SJSA1 (cell line): ENCODE measurements at places on chromosomes 11 and 22.

- DNase-seq, result no peak
Observed at GRCh38 chr11:75195167-75195962, 44.5 kb downstream of the SLCO2B1 start.

DNA sequence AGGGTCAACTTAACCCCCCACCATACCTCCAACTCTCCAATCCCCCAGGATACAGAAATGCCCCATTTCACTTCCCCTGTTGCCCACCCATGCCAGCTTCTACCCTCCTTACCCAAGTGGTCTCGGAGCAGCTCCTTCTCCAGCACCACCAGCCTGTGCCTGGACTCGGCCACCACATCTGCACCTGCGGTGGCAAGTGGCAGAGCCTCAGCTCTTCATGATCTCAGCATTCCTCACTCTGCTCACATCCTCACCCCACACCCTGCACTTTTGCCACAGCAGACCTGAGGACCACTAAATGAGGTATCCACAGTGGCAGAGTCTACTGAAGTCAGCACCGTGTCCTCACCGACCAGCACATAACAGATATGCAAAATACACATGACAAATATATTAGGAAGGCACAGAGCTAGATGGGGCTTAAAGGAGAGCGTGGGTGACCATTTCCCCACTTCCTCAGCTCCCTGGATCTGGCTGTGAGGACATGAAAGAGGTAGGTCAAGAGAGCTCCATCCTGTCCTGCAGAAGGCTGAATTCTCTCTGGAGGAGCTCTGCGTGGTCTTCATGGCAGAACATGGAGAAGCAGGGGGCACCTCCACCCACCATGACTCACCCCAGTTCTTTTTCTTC, 9.7 kb downstream of the NHERF4 start:
- DNase-seq, result no peak

- DNase-seq, result no peak
Observed at GRCh38 chr11:126317432-126317755, 13.5 kb downstream of the DCPS start.

GRCh38 chr11:31786996-31787685, 24.0 kb downstream of the PAX6 start:
- DNase-seq, result no peak

DNA sequence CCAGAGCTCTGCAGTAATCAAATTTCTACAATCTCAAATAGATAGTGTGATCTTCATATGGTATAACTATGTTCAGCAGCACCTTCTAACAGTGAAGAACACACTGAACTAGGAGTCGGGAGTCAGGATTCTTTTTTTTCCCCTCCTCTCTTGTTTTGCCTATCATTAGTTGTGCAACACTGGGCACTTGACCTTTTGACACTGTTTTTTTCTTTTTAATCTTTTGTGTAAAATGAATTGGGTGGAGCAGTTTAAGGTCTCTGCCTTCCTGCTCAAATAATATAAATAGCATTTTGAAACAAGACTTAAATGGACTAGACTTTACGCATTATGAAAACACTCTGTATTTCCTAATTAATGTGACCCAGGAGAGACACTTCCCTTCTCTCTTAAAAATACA, 39.7 kb downstream of the CTSC start:
- DNase-seq, result no peak

DNA sequence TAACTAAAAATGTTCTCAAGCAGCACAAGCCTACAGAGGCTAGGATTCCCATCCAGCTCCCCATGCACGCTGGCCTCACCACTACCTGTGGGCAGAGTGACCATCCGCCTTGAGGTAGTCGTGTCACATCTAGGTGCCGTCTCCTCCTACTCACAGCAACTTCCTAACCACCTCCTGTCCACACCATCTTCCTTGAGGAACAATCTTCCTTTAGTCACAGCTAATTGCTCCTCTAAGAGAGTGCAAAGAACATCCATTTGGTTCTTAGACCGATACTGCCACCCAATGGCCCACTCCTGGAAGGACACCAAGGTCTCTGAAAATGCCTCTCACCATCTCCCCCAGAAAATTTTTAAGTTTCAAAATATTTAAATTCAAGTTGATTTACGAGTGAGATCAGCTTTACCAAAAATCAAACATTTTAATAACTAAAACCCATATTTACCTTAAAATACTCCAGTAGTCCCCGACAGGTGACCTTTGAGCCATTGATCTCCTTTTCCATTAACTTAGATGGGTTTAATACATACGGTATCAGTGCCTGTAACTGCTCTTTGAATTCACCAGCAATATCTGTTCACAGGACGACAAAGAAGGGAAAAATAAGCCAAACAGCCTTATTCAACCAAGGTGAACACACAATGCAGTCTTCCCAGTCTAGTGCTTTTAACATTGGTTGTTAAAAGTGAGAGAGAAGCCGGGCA, 21.7 kb upstream of the PLAAT3 start:
- peak; percentile 73 for DNase-seq

GRCh38 chr11:35363854-35364780, 55.2 kb downstream of the SLC1A2 start:
- peak; percentile 79 for DNase-seq

DNA sequence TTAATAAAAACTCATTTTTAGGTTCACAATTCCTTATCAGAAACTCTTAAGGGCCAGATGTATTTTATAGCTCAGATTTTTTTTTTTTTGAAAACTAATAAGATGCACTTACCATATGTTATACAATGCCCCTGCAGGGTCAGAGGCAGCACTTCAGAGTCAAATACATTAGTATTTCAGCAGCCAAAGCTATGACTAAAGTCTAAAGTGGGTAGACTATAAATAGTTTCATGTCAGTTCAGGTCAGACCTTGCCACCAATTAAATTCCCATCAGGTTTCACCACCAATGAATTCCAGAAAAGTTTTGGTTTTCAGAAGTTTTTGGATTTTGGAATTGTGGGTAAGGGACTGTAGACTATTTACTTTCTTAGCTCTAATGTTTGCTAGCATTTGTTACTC, 75.9 kb downstream of the FAM83F start:
- DNase-seq, result no peak

DNA sequence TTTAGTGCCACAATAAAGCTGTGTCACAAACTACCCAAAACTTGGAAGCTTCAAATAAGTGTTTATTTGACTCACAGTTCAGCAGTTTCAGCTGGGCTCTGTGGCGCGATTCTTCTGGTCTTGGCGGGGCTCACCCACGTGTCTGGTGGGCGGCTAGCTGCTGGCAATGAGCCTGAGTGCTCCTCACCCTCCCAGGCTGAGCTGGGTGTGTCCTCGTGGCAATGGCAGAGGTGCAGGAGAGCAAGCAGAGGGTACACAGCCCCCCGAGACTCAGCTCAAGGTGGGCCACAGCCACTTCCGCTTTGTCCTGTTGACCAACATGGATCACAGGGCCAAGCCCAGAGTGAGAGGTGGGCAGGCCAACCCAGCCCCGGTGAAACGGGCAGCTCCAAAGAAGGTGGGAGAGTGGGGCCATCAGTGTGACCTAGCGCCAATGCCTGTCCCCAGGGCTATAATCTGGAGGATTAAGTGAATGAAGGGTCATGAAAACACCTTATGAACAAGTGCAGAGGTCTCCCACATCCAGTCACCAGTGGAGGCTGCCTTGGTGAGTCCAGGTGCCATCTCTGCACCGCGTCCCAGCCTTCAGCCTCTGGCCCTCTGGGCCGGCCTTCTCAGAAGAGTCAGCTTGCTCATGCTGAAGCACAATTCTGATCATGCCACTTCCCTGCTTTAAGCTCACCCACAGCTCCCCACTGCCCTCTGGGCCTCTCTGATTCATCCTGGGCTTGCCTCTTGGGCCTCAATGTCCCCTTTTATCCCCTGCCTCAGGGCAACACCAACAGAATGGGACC, 74.6 kb upstream of the RTL6 start:
- no peak for DNase-seq

DNA sequence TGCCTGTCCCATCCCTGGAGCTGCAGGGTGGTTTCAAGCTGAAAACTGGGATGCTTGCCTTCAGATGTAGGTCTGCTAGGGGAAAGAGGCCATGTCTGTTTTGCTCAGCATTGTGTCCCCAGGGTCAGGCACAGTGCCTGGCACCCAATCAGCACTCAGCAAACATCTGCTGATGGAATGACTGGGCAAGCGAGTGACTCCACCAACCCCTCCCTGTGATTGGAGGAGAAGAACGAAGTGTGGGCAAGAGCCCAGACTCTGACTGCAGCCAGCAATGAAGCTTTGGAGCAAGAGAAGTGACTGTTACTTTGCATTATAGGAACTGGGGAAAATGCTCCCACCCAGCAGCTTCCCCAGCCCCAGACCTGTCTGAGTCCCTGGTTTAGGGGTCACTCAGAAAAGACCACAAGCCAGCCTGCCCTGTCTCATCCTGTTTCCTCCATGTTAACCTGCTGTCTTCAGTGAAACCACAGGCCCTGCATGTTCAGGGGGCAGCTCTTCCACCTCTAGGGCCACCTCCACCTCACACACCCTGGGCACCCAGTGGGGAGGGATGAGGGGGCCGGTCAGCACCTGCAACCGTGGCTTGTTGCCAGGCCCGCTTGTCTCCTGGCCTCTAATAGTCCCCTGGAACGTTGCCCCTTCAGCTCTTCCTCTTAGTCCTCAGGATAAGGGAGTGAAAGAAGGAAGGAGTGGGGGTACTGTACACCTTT, 147.4 kb downstream of the TRIM29 start:
- DNase-seq, result no peak

DNA sequence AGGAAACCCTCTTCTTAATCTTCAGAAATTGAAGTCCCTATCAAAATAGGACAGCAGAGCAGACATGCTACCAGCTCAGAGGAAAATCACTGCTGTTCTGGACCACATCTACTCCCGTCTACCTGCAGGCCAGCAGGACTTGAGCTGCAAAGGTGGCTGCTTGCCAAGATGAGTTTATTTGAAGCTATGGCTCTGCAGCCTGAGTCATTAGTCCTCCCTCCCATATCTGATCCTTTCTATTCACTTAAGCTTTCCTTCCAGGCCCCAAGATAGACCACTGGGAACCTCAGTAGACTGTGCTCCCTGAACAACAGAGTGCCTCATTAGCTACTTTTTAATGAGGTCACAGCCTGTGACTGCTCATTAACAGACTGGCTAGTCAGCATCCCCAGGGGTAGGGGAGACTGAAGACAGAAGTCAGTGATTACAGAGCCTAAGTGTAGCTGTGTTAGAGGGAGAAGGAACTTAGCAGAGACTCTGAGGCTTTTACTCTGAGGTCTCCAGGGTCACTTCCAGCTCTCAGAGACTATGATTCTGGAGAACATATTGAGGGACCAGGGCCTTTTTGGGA, 6.8 kb upstream of the OR10A2 start:
- no peak for DNase-seq

DNA sequence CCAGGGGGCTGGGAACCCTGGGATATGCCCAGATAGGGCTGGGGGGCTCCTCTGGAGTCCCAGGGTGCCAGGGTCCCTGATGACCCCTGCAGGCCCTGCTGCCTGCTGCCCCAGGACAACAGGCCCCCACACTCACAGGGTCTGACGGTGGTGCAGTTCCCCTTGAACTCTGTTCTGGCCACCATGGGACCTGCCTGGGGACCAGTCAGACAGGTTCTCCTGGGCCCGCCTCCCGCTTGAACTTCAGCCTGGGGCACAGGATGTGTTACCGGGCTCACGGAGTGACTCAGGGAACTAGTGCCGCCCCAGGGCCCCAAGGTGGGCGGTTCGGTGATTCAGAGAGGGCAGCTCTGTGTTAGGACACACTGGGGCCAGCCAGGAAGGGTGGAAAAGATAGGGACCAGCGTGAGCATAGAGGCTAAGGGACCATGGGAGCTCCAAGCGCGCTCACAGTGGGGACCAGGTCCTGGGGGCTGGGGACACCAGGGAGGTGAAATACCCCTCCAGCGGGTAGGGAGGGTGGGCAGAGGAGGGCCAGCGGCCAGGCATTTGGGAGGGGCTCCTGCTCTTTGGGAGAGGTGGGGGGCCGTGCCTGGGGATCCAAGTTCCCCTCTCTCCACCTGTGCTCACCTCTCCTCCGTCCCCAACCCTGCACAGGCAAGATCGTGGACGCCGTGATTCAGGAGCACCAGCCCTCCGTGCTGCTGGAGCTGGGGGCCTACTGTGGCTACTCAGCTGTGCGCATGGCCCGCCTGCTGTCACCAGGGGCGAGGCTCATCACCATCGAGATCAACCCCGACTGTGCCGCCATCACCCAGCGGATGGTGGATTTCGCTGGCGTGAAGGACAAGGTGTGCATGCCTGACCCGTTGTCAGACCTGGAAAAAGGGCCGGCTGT, 21.5 kb upstream of the TXNRD2 start:
- no peak for DNase-seq

- no peak for DNase-seq
Observed at GRCh38 chr22:47808886-47809620, 1046.6 kb downstream of the TBC1D22A start.

GRCh38 chr11:62615521-62615920, 2.5 kb downstream of the ROM1 start:
- no peak for DNase-seq

- DNase-seq, result no peak
Observed at GRCh38 chr11:70301191-70301590, 30.7 kb downstream of the PPFIA1 start.

- DNase-seq, result no peak
Observed at GRCh38 chr11:112625814-112626213, 335.4 kb upstream of the NCAM1 start.

DNA sequence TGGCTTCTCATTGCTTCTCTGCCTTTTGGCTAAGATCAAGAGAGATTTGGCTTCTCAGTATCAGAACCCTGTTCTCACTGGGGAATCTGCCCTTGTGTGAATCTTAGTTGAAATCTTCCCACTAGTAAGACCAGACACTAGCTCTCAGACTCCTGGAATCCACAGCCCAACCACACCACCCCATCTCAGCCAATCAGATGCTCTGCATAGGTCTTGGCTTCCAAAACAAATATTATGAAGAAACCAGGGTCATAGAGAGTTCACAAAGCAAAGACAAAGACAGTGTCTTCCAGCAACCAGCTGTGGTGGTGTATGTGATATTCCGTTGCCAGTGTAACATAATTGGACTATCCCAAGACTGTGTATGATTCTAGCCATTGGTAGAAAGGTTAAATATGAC, 5.4 kb downstream of the OR8B12 start:
- no peak for DNase-seq

DNA sequence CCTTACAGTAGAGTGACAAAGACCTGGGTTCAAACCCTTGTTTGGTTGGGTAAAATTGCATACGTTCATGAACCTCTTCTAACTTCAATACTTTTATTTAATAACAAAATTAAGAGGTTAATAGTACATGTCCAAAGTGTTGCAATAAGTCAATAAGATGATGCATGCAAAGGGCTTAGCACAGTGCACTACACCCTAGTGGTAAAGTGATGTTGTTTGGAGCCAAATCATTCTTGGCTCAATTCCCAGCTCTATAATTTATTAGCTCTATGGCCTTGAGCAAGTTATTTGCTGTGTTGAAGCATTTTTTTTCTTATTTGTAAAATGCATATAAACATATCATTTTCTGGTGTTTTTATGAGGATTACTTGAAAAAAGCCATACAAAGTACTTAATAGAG, 945.3 kb downstream of the LRRC4C start:
- DNase-seq, result no peak

DNA sequence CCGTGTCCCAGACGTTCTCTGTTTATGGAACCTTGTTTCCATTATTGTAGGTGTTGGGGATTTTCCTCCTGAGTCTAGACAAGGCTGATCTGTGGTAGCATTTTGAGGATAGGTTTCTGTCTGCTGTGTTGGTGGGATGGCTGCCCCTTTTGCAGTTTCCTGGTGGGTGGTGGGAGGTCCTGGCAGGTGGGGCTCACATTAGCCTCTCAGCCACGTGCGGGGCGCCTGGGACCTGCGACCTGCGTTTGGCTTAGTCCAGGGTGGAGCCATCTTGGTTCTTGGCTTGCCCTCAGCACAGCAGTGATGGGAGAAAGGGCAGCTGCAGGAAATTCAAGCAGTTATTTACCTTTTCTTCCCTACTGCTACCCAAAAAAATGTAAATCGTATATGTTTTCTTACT, 143.4 kb downstream of the TBC1D22A start:
- DNase-seq, result peak; percentile 22
